Ovary (tissue), 10 donors: ENCODE measurements at places on chromosomes 5 and 9. TPM values are rescaled to one million over a fixed set of nuclear protein-coding genes. Genes with fewer than 3 reads are reported as not detected.

- no peak for DNase-seq
- H3K36me3 ChIP-seq: no peaks in the 10 kb centered on the region
- H3K4me1 ChIP-seq: peaks cover 5% of the 10 kb centered on the region
- H3K27ac ChIP-seq: peak overlapping the region; percentile 51
- no peak overlapping the region for H3K4me3 ChIP-seq
- H3K27me3 ChIP-seq: no peaks in the 10 kb centered on the region
Measured at GRCh38 chr9:76298521-76299144, 95.6 kb downstream of the RFK start.

GRCh38 chr5:135400866-135401265 lies 1.8 kb upstream of the MACROH2A1 start:
- no peaks in the 10 kb centered on the region for H3K36me3 ChIP-seq
- H3K4me1 ChIP-seq: peaks cover 11% of the 10 kb centered on the region
- no peak overlapping the region for H3K4me3 ChIP-seq

DNA sequence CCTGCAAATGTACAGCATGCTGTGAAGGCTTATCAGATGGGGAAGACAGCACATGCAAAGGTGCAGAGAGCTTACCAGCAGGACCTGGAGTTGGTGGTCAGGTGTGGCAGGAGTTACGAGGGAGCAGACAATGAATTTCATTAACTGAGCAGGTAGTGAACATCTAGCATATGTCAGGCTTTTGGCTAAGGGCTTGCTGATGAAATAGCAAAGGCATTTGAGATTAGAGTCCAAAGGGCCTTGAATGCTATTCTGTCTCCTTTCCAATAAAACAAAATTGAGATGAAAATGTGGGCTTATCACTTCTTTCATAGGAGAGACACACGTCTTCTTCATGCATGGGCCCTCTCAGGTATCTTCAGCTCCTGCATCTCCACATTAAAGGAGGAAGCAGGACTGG lies 36.6 kb upstream of the PPARGC1B start:
- H3K36me3 ChIP-seq: no peaks in the 10 kb centered on the region
- H3K4me3 ChIP-seq: no peak overlapping the region
- no peaks in the 10 kb centered on the region for H3K27me3 ChIP-seq

- DNase-seq: no peak
- H3K4me1 ChIP-seq: no peaks in the 10 kb centered on the region
- no peaks in the 10 kb centered on the region for H3K36me3 ChIP-seq
- H3K27ac ChIP-seq: no peak overlapping the region
Measured at GRCh38 chr5:53434541-53434940, 45.9 kb upstream of the FST start.

DNA sequence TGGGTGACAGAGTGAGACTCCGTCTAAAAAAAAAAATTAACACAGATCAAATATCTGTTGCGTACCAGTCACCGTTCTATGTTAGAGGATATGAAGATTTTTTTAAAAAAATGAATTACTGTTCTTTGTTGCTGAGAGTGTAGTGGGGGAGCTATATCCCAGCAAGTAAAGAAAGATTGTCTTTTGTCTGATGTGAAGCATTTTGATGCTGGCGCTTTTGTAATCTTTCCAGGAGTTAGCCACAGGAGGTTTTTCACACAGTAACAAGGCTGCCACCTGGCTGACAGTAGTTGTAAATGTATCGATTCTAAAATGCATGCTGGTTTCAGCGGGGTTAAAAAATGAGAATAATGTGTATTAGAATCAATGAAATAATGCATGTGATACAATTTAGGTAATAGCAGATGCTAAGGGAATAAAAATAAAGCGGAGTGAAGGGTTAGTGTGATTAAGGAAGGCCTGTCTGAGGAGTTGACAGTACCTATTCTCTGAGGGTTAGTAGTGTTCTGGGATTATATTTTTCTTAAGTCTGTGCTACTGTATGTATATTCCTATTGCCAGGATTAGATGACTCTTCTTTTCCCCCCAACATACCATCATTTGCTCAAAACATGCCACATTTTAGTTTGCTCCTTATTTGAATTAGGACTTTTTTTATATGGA lies 3.4 kb downstream of the LMNB1 start:
- H3K27ac ChIP-seq: no peak overlapping the region
- no peaks in the 10 kb centered on the region for H3K36me3 ChIP-seq
- no peaks in the 10 kb centered on the region for H3K27me3 ChIP-seq
- H3K4me3 ChIP-seq: no peak overlapping the region

GRCh38 chr9:79378107-79378506 lies 193.7 kb upstream of the TLE4 start:
- no peaks in the 10 kb centered on the region for H3K27me3 ChIP-seq
- H3K4me1 ChIP-seq: no peaks in the 10 kb centered on the region
- no peaks in the 10 kb centered on the region for H3K36me3 ChIP-seq
- no peak overlapping the region for H3K27ac ChIP-seq

- H3K27me3 ChIP-seq: no peaks in the 10 kb centered on the region
- H3K36me3 ChIP-seq: no peaks in the 10 kb centered on the region
- H3K4me3 ChIP-seq: no peak overlapping the region
- DNase-seq: no peak
Measured at GRCh38 chr5:154412316-154412715, 33.5 kb upstream of the SAP30L start.

The EDIL3 gene
- 6.3 TPM for total RNA-seq

The COX7C gene
- 504 TPM for total RNA-seq

The PCDHGB5 gene
- total RNA-seq: 16.5 TPM
